ENCODE measurements at places on chromosomes 2 and 18.

- no peak for DNase-seq
Measured at GRCh38 chr2:133194777-133195335, 373.4 kb downstream of the NCKAP5 start.

DNA sequence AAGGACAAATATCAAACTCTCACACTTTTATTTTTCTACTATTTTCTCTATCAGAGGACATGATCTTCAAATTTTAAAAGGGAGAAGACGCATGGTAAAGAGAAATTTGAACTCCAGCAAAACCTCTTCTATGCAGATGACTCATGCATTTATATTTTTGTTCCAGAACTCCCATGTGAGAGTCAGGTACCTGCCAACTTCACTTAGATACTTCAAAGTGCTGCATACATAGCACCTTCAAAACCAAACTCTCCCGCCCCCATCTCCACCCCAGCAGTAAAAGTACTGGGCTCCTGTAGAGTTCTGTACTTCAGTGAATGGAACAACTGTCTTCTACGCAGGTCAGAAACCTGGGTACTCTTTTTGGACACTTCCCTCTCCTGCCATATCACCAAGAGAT is 398.3 kb downstream of the TGIF1 start:
- no peak for DNase-seq

- no peak for DNase-seq
Measured at GRCh38 chr2:128600581-128601297, 282.1 kb upstream of the HS6ST1 start.

- no peak for DNase-seq
Measured at GRCh38 chr18:41347057-41347456, 608.0 kb upstream of the PIK3C3 start.

DNA sequence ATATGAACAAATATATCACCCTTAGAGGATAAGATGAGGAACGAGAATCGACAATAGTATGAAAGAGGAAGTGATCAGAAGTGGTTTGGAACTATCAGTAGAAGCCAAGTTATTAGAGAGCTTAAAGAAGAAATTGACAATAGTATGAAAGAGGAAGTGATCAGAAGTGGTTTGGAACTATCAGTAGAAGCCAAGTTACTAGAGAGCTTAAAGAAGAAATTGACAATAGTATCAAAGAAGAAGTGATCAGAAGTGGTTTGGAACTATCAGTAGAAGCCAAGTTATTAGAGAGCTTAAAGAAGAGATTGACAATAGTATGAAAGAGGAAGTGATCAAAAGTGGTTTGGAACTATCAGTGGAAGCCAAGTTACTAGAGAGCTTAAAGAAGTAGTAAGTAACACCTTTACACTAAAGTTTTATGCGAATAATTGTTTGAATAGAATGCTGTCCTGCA is 175.5 kb downstream of the ZNF407 start:
- DNase-seq = no peak

DNA sequence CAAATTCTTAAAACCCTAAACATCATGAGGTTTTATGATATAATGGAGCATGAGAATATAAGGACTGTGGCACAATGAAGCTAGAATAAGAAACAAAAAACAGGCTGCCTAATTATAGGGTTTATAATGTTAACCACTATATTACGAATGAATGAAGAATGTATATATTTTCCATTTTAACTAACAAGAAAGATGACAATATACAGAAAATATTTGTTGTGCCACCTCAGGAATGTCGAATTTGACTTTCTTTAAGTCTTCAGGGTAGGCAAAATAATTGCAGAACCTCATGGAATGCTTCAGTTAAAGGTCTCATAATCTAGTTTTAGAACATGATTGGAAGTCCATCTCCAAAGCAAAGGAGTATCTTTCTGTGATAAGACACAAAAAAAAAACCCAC is 282.9 kb upstream of the SLC8A1 start:
- DNase-seq = no peak

- no peak for DNase-seq
Measured at GRCh38 chr2:190512539-190513095, 21.9 kb downstream of the NEMP2 start.

- no peak for DNase-seq
Measured at GRCh38 chr18:68940039-68940438, 142.2 kb downstream of the CCDC102B start.

GRCh38 chr2:217713395-217714286 is 289.2 kb downstream of the TNS1 start:
- peak; percentile 83 for DNase-seq

DNA sequence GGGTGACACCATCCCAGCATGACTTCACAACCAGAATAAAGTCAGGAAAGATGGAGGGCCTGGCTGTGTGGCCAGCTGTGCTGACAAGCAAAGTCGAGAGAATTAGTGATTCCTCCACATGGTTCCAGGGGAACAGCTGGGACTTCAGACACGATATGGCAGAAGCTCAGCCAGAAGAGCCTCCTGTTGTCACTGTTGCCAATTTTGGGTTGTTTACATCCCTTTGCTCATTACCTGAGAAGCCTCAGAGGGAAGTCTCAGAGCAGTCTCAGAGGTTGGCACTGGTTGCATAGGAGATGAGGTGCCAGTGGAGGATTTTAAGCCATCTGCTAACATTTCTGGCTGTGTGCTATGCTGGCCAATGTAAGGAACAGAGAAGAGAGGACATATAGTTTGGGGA is 16.0 kb downstream of the LINC00305 start:
- DNase-seq = no peak

- no peak for DNase-seq
Measured at GRCh38 chr2:224190936-224191270, 151.8 kb upstream of the SERPINE2 start.

- DNase-seq = peak; percentile 56
Measured at GRCh38 chr18:77067291-77068061, 65.1 kb downstream of the MBP start.

- no peak for DNase-seq
Measured at GRCh38 chr2:144370937-144371584, 148.9 kb downstream of the ZEB2 start.

DNA sequence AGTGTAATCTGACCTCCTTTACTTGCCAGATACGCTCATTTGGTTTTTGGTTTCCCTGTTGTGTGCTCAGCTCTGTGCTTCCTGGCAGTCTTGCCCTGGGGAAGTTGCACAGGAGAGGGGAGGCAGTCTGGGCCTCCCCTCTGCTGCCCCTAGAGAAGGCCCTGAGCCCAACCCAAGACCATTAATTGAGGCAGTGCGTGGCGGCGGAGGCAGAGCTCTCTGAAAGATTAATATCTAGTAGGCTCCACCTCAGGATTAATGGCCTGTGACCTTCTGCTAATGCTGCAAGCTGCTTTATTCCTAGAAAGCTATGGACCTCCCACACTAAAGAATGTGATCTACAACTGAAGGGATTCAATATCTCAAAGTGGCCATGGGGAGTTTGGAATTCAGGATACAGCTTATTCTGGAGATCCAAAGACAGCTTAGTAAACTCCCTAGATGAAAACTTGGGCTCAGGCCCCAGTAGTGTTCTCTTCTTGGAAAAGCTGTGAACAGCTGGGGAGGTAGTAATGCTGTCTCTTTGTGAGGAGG is 41.4 kb upstream of the MAPRE2 start:
- DNase-seq = no peak

- DNase-seq = no peak
Measured at GRCh38 chr2:30583204-30583749, 136.2 kb downstream of the LCLAT1 start.

DNA sequence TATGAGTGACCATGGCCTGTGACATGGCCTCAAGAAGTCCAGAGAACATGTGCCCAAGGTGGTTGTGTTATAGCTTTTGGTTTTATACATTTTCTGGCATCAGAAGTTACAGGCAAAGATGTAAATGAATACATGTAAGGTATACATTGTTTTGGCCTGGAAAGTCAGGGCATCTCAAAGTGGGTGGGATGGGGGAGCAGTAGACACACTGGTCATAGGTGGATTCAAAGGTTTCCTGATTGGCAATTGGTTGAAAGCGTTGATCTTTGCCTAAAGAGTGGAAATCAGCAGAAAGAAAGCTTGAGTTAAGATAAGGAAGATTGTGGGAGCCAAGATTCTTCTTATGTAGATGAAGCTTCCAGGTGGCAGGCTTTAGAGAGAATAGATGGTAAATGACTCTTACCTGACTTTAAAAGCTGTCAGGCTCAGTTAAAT is 62.1 kb upstream of the DYNAP start:
- DNase-seq = no peak

- no peak for DNase-seq
Measured at GRCh38 chr2:88400037-88400767, 52.3 kb downstream of the FOXI3 start.

DNA sequence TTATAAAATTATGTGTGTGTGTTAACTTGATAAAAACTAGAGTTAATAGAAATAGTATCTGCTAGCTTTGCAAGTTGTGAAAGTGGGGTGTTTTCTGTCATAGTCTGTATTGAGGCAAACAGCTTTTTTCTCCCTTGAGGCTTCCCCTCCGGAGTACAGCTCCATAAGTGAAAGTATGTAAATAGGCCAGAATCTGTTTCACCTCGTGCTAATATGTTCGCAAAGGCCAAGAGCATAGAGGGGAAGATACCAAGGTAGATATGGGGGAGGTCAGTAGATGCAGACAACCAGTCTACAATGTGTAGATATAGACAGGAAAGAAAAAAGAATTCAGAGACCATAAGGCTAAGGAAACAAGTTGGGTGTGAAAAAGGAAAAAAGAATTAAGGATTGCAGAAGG is 72.9 kb downstream of the PTRHD1 start:
- no peak for DNase-seq

- DNase-seq = no peak
Measured at GRCh38 chr2:9085353-9085752, 81.9 kb upstream of the MBOAT2 start.

DNA sequence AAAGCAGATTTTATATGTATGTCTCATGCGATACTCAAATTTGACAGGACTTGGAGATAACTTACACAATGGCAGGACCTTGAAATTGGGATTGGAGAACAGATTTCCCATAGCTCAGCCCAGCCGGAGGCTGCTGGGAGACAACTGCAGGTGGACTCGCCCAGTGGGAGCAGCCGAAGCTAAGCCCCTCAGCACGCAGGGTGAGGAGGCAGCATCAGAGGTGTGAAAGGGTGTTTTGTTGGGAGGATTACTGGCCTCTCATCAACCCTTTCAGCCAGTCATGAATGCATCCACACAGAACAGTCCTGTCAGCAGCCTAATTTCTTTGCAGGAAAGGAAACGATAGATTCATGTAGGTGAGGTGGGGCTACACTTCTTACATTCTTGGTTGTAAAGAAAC is 110.4 kb upstream of the DYNAP start:
- DNase-seq = no peak

- DNase-seq = no peak
Measured at GRCh38 chr2:5984946-5985345, 292.8 kb downstream of the SOX11 start.

DNA sequence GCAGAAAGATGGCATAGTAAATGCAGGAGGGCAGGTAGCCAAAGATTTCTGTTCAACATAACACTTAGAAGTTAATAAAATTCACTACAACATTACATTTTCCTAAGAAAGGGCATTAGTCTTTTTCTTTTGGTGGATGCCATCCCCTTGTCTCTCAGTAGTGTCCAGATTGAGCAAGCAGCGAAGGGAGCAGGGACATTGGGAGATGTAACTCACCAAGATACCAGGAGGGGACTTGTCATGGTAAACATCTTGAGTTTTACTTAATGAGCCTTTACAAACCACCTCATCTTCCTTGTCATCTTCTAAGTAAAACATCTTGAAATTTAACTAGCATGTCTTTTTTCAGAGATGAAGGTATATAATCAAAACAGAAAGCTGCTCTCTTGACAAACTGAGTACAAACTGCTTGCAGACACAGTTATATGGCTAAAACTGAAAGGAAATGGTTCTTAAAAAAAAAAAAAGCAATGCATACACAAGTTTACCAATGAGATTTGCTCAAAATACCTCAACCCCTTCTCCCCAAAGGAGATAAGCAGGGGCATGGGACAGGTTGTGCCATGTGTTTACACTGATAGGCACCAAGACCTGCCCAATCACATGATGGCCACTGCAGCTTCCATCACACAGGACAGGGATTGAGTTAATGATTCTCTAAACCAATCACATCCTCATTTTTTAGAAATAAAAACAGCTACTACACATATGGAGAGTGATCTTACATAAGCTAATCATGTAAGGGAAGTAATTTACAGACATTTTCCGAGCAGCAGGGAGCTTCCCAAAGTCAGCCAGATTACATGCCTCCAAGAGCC is 30.3 kb downstream of the LPIN2 start:
- DNase-seq = no peak

DNA sequence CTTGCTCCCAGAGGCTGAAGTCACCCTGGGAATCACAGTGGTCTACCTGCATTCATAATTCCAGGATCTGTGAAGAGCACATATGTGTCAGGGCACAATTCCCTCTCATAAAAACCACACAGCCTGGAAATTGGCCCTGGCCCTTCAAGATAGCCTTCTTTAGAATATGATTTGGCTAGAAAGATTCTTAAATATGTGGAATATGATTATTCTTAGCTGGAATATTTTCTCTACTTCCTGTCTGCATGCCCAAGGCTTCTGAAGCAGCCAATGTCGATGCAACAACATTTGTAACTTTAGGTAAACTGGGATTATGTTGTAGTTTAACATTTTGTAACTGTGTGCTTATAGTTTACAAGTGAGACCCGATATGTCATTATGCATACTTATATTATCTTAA is 24.2 kb downstream of the ICOS start:
- DNase-seq = no peak

- no peak for DNase-seq
Measured at GRCh38 chr2:71941726-71942525, 205.7 kb downstream of the CYP26B1 start.

DNA sequence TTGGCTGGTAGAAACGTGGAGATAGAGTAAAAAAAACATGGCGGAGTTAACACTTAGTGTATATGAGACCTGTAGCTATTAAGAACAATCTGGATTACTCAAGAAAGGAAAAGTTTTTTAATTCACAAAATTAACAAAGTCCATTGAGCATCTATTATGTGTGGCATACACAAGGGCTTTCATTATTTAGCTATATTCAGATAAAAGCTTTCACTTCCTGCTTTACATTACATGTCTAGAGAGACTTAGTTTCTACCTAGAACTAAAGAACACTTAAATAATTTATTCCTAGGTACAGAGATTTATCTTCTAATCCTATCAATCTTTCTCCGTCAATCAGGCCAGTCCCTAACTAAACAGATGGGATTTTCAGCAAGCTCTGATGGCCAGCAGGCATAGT is 196.0 kb upstream of the SLC39A10 start:
- DNase-seq = no peak

GRCh38 chr2:239025951-239026461 is 178.1 kb downstream of the TWIST2 start:
- DNase-seq = no peak

GRCh38 chr2:19141234-19142004 is 217.0 kb downstream of the OSR1 start:
- no peak for DNase-seq

- no peak for DNase-seq
Measured at GRCh38 chr2:220811115-220811514, 761.0 kb downstream of the EPHA4 start.

DNA sequence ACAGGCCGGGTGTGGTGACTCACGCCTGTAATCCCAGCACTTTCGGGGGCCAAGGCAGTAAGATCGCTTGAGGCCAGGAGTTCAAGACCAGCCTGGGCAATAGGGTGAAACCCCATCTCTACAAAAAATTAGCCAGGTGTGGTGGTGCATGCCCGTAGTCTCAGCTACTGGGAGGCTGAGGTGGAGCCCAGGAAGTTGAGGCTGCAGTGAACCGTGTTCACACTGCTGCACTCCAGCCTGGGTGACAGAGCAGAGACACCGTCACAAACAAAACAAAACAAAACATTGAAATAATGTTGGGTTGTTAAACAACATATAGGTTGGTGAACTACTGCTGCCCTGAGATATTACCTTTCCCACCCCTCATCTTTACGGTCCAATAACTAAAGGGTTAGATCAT is 48.8 kb upstream of the AGPS start:
- no peak for DNase-seq

GRCh38 chr2:20235655-20236305 is 10.8 kb upstream of the SDC1 start:
- no peak for DNase-seq

All from CD8-positive, alpha-beta T cell (primary cell).